NCI-H1105 (cell line): ENCODE measurements at places on chromosomes 1 and 21.

GRCh38 chr1:206809504-206810084, 37.3 kb upstream of the IL10 start:
- DNase-seq: no peak

DNA sequence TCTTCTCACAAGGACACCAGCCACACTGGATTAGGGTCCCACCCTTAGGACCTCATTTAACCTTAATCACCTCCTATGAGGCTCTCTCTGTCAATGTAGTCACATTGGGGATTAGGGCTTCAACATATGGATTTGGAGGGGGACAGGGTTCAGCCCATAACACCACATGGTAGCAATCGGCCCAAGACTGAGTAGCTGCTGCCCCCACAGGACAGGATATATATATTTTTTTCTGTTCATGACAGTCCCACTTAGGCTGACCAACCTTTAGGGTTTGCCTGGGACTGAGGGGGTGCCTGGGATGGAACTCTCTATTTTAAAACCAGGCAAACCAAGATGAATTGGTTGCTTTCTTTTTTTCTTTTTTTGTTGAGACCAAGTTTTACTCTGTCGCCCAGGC, 8.2 kb upstream of the ACTL8 start:
- no peak for DNase-seq

- DNase-seq: no peak
Measured at GRCh38 chr21:44514746-44515358, 25.1 kb downstream of the KRTAP10-1 start.

DNA sequence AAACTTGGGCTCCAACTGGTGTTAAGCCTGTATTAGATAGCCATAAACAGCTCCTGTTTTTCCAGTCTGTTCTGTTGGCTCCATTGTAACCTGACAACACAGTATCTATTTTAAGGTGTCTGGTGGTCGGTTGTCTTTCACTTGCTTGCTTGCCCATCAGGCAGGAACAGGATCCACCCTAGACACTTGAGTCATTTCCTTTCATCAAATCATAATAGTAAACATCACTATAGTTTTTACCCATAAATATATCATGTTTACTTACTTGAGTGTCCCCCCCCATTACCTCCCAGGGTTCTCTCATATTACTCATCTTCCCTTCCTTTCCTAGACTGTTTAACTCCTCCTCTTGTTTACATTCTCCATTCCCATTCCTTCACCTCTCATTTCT, 2.9 kb downstream of the DDI2 start:
- DNase-seq: no peak

- DNase-seq: no peak
Measured at GRCh38 chr1:95230768-95231191, 3.2 kb upstream of the RWDD3 start.

DNA sequence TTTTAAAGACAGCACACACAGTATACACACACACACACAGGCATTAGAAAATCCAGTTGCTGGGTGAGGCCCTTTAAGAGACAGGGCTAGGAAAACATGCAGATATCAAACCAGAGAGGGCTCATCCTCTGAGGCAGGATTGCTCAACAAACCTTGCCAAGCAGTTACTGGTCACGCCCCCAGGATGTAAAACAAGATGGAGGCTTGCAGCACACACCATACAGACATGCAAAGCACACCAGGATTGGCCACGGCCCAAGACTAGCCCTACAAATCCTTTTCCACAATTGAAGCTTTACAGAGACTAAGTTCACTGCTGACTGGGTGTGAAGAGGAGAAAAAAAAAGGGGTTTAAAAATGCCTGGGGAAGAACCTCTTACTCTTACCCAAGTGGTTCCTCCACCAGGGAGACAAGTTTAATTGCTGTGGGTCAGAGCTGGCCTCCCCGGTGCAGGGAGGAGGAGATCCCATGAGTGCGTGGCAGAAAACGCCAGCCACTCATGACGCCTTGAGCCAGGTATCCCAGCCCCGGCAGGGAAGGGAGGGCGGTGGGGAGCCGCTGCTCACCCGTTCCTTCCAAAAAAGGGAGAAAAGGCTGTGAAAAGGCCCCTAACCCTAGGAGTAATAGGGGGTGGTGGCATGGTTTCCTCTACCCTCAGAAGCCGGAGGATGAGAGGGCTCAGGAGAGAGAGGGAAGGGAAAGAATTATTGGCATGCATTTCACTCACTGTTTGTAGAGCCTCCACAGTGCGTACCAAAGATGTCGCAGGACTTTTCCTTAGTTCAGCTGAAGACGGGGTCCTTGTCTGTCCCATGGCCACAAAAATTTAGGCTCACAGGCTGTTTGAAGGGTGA, 594.6 kb upstream of the ZP4 start:
- DNase-seq: no peak

DNA sequence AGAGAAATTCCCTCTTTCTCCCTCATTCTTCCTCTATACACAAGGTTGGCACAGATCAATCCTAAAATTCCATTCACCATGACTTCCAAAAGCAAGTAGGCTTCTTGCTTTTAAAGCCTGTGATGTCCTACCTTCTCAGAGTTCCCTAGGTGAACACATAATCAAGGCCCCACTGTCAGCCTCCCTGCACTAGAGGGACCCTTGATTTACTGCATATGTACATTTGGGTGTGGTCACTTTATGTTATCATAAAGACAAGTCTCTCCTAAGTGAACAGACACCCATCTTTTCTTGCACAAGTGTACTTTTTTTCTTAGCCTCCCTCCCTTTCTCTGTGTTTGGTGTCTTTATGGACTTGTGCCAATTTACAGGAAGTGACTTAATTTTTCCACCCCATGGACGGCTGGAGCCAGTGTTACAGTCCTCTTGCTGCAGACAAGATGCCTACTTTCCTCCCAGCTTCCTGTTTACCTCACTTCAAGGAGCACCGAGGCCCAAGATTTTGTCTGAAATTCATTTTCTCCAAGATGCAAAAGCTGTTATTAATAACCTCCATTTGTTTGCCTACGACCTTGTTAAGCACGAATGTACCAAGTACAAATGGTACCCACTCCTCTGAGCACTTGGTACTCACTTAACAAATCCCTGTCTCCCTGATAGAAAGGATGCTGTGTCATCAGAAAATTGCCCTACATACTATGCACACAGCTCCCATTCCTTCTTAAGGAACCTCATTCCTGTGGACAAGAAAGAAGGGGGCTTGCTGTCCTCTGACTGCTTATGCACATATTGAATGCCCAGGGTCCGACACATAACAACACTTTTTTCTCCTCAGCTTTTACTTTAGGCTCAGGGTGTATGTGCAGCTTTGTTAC, 82.8 kb upstream of the SLC44A3 start:
- DNase-seq: no peak

DNA sequence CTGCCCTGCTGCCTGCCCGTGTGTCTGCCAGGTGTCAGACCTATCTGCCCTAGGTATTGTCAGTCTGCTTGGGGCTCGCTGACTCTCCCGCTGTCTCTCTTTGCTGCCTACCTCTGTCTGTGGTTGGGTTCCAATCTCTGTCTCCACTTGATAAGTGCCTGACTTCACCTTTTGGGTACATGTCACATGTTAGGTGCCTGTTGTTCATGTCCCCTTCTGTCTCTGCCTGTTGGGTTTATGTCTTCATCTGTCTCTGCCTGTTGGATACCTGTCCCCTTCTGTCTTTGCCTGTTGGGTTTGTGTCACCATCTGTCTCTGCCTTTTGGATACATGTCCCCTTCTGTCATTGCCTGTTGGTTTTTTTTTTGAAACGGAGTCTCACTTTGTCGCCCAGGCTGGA, 14.6 kb downstream of the RPS6KA1 start:
- no peak for DNase-seq
